ENCODE measurements at places on chromosomes 6 and 20. TPM values are rescaled to one million over a fixed set of nuclear protein-coding genes. Genes with fewer than 3 reads are reported as not detected.

- H3K36me3 ChIP-seq: no peaks in the 10 kb centered on the region
- H3K4me1 ChIP-seq: no peaks in the 10 kb centered on the region
- no peaks in the 10 kb centered on the region for H3K27me3 ChIP-seq
- no peak overlapping the region for H3K27ac ChIP-seq
- H3K4me3 ChIP-seq: no peak overlapping the region
Observed at GRCh38 chr6:144127097-144127496, 23.2 kb upstream of the STX11 start.

DNA sequence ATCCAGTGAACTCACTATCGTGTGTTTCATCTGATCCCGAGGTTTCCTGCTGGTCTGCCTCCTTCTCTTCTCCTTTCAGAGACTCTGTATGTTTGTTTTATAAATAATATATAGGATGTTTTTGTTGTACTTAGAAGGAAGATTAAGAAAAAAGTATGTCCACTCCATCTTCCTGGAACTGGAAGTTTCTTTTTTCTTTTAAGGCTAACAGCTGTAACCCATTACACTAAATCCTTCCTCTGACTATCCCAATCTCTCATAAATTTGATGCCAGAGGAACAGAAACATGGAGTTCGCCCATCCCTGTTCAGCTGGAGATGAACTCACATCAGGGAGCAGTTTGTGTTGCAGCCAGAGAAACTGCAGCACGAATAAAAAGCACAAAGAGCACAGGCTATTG is 20.7 kb downstream of the RIPK1 start:
- no peak overlapping the region for H3K4me3 ChIP-seq
- H3K36me3 ChIP-seq: peaks cover 6% of the 10 kb centered on the region
- no peaks in the 10 kb centered on the region for H3K27me3 ChIP-seq
- no peak overlapping the region for H3K27ac ChIP-seq
- no peaks in the 10 kb centered on the region for H3K4me1 ChIP-seq
- no peak for DNase-seq

- DNase-seq: no peak
- H3K36me3 ChIP-seq: no peaks in the 10 kb centered on the region
- no peak overlapping the region for H3K27ac ChIP-seq
- no peak overlapping the region for H3K4me3 ChIP-seq
Observed at GRCh38 chr20:38229376-38230252, 30.9 kb downstream of the KIAA1755 start.

DNA sequence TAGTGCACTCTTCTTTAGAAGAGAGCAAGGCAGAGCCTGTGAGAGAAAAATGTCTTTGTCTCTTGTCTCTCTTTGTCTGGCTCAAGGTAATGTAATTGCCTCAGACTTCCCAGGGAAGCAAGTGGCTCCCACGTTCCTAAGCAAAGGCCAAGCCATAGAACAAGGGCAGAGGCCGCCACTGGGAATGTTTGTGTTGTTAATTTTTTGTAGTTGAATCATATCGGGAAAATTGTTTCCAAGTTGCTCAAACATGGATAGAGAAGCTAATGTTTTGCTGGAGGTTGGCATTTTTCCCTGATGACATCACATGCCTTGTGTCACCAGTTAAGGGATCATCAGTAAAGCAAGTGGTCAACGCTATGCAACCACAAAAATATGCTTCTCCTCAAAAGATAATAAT is 211.5 kb upstream of the FOXA2 start:
- H3K4me3 ChIP-seq: no peak overlapping the region
- DNase-seq: no peak
- no peaks in the 10 kb centered on the region for H3K4me1 ChIP-seq
- H3K27ac ChIP-seq: no peak overlapping the region
- no peaks in the 10 kb centered on the region for H3K36me3 ChIP-seq
- H3K27me3 ChIP-seq: no peaks in the 10 kb centered on the region

DNA sequence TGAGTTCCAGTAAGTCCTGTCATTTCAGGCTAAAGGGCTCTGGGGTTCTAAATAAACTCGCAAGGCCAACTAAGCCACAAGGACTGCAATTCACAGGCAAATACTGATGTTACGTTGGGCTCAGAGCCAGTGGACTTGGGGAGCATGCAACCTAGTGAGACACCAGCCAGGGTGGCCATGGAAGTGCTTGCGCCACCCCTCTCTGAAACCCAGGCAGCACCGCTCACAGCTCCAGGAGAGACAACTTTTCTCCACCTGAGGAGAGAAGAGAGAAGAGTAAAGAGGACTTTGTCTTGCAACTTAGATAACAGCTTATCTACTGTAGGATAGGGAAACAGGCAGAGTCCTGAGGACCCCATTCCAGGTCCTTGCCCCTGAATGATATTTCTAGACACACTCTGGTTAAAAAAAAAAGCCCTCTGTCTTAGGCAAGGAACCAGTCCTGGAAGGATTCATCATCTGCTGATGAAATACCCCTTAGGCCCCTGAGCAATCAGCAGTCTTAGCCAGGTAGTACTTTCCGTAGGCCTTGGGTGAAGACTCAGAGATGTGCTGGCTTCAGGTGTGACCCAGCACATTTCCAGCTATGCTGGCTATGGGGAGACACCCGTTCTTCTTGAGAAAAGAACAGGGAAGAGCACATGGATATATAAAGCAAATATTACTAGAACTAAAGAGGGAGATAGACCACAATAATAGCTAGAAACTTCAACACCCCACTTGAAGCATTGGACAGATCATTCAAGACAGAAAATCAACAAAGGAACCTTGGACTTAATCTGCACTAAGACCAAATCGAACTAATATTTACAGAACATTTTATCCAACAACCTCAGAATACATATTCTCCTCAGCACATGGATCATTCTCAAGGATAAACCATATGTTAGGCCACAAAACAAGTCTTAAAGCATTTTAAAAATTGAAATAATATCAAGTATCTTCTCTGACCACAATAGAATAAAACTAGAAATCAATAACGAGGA is 31.5 kb upstream of the TBC1D32 start:
- H3K27ac ChIP-seq: no peak overlapping the region
- no peak overlapping the region for H3K4me3 ChIP-seq
- DNase-seq: no peak
- no peaks in the 10 kb centered on the region for H3K36me3 ChIP-seq

The DEFB124 gene
- polyA plus RNA-seq: not detected

DNA sequence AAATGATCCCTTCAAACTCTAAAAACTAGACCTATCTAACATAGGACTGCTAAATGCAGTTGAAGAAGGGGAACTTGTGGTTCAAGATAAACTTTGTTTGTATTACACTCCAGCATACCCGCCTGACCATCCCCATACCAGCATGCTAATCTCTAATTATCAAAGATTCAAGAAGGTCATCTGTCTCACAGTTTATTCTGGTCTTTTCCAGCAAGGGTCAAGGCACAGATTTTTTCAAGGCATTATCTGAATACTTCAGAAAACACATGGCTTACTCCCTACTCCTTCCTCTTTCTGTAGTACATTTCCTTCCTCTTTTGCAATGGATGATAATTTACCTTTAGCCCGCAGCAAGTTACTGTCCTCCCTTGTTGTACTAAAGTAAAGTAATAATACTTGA is 174.1 kb downstream of the PKHD1 start:
- no peak overlapping the region for H3K4me3 ChIP-seq
- no peaks in the 10 kb centered on the region for H3K27me3 ChIP-seq
- H3K4me1 ChIP-seq: no peaks in the 10 kb centered on the region
- no peak overlapping the region for H3K27ac ChIP-seq

The SGK2 gene
- polyA plus RNA-seq: 1.4 TPM

GRCh38 chr6:37484786-37485170 is 14.9 kb downstream of the CCDC167 start:
- H3K27ac ChIP-seq: no peak overlapping the region
- no peaks in the 10 kb centered on the region for H3K4me1 ChIP-seq
- no peak for DNase-seq

DNA sequence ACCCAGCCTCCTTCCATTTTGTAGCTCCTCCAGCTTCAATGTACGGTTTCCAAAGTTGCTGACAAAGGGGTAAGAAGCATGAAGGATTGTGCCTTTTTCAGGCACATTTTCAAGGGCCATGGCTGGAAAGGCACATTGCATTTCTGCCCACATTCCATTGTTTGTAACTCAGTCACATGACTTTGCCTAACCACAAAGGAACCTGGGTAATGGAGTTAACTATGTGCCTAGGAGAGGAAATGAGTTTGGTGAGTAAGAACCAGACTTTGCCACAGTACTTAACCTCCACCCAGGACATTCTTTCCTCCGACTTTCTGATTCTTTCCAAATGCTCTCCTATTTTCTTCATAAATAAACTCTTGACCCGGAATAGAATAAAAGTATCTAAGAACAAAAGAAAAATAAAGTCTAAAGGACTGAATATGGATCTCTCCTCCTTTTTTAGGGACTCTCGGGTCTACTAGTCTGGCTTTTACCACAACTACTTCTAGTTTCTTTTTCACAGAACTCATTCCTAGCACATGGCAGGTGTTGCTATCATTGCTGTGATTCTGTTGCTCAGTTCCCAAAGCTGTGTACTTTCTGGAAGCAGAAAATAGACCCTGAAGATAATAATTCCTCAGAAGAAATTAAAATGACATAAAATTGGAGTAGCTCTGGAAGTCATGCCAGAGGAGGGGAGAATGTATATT is 81.5 kb upstream of the ISM1 start:
- no peak for DNase-seq
- H3K27ac ChIP-seq: no peak overlapping the region
- no peak overlapping the region for H3K4me3 ChIP-seq
- no peaks in the 10 kb centered on the region for H3K36me3 ChIP-seq

The RPS6KA2 gene
- polyA plus RNA-seq: 2.2 TPM

DNA sequence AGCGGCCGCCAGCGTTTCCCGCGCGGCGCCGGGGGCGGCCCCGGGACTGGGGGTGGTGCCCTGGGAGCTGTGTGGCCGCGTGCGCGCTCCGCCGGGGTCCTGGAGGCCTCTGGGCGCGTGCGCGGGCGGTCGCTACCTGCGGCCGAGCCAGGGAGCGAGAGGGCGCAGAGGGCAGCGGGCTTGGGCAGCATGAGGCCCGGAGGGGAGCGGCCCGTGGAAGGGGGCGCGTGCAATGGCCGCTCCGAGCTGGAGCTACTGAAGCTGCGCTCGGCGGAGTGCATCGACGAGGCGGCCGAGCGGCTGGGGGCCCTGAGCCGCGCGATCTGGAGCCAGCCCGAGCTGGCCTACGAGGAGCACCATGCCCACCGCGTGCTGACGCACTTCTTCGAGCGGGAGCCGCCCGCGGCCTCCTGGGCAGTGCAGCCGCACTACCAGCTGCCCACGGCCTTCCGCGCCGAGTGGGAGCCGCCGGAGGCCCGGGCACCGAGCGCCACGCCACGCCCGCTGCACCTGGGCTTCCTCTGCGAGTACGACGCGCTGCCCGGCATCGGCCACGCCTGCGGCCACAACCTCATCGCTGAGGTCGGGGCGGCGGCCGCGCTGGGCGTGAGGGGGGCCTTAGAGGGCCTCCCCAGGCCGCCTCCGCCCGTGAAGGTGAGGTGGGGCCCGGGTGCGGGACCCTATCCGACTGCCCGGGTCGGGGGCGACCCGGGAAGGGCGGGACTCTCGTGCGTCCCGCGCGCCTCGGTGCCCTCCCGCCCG is at the start of gene PM20D2:
Gene PM20D2, plus strand, starts transcription at position 100 of the 762 bp plus-strand sequence. Its CDS starts 90 bp downstream, at position 190.
- H3K27me3 ChIP-seq: no peaks in the 10 kb centered on the region

The SLC35D3 gene
- polyA plus RNA-seq: not detected

GRCh38 chr20:63969838-63970713 is at the start of gene ZNF512B:
Gene ZNF512B, minus strand, starts transcription at chr20:63969930. Its CDS starts 1,980 bp downstream, at chr20:63967950.
- H3K27ac ChIP-seq: no peak within 1 kb of the TSS
- peaks cover 4% of the 10 kb centered on the region for H3K36me3 ChIP-seq
- H3K27me3 ChIP-seq: no peaks in the 10 kb centered on the region
- H3K4me3 ChIP-seq: peak within 1 kb of the TSS; percentile 45

The DPPA5 gene
- polyA plus RNA-seq: not detected

DNA sequence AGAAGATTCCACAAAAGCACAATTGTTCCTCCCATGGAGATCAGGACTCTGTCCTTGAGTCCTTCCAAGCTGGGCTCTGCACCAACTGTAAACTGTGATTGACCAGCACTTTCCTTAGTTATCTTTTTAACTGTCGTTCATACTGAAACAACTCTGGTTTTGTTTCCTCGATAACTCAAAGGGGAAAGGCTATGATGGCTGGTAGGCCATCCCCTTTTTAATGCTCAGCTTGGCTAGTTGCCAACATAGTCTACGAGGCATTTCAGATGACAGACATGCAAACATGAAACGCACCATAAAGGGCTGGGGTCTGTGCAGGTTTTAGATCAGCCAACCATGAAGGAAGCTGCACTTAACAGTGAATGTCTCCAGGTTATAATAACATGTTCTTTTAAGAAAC is 497.1 kb upstream of the ARID1B start:
- H3K4me3 ChIP-seq: peak overlapping the region; percentile 23
- peaks cover 35% of the 10 kb centered on the region for H3K4me1 ChIP-seq
- H3K36me3 ChIP-seq: no peaks in the 10 kb centered on the region
- H3K27ac ChIP-seq: peak overlapping the region; percentile 79
- peak; percentile 51 for DNase-seq
- H3K27me3 ChIP-seq: no peaks in the 10 kb centered on the region

DNA sequence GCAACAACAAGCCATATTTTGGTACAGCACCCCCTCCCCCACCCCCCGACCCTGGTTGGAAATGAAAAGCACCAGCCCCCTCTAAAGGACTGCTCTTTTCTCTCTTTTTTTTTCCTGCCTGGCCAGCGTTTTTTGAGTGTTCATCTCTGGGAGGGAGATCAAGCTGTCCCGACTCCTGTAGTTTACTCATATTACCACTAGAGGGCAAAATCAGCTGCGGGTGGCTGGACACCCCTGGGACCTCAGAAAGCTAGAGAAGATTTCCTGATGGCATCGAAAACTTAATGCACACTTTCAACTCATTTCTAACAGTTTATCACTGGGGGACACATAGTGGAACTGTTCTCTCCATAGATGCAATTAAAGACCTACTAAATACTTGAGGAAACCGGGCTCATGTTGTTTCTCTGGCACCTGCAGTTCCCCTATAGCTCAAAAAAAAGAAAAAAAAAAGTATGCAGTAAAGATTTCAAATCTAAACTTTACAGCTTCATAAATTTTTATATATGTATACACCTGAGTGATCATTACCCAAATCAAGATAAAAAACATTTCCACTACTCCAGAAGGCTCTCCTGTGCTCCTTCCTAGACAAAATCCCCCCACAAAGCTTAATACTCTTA is 24.4 kb downstream of the CNBD2 start:
- H3K27me3 ChIP-seq: peaks cover 5% of the 10 kb centered on the region
- peak; percentile 81 for DNase-seq
- H3K27ac ChIP-seq: no peak overlapping the region
- H3K36me3 ChIP-seq: no peaks in the 10 kb centered on the region
- no peak overlapping the region for H3K4me3 ChIP-seq

The CTCFL gene
- not detected for polyA plus RNA-seq

- H3K4me3 ChIP-seq: no peak overlapping the region
- H3K27ac ChIP-seq: no peak overlapping the region
- no peaks in the 10 kb centered on the region for H3K36me3 ChIP-seq
Observed at GRCh38 chr20:42652266-42652665, 537.4 kb downstream of the PTPRT start.

The RUNX2 gene
- 1.3 TPM for polyA plus RNA-seq

- H3K4me1 ChIP-seq: peaks cover 16% of the 10 kb centered on the region
- DNase-seq: no peak
- H3K36me3 ChIP-seq: no peaks in the 10 kb centered on the region
- H3K4me3 ChIP-seq: no peak overlapping the region
- peak overlapping the region; percentile 54 for H3K27ac ChIP-seq
- H3K27me3 ChIP-seq: no peaks in the 10 kb centered on the region
Observed at GRCh38 chr6:155143029-155143577, 120.7 kb upstream of the CLDN20 start.

All from B cell (primary cell).